ENCODE measurements at places on chromosomes 1 and 21. TPM values are rescaled to one million over a fixed set of nuclear protein-coding genes. Genes with fewer than 3 reads are reported as not detected.

DNA sequence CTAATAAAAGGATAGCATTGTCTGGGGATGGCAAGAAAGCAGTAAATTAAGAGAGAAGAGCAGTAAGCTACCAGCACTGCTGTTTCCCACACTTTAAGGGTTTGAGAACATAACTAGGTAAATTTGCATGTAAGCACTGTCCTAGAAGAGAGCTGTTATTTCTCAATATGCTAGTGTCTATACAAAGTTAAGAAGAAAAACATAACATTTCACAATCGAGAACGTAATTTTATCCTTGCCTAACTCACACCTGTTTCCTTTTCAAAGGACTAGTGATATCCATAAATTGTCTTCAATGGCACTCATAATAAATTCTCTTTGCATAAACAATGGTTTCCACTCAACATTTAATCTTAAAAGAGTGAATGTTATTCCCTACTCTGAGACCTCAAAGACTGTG lies 576.0 kb downstream of the PTBP2 start:
- no peaks in the 10 kb centered on the region for H3K36me3 ChIP-seq
- no peak overlapping the region for H3K4me3 ChIP-seq
- no peak overlapping the region for H3K27ac ChIP-seq
- no peak for DNase-seq
- H3K27me3 ChIP-seq, result no peaks in the 10 kb centered on the region

SYT2 gene
- 0.37 TPM for total RNA-seq

- no peaks in the 10 kb centered on the region for H3K27me3 ChIP-seq
- peaks cover 73% of the 10 kb centered on the region for H3K4me1 ChIP-seq
- no peak overlapping the region for H3K4me3 ChIP-seq
- H3K27ac ChIP-seq, result peak overlapping the region; percentile 96
- DNase-seq, result no peak
These were observed 79.8 kb upstream of the IPO9 start for GRCh38 chr1:201749059-201749690.

CD48 gene
- total RNA-seq, result not detected

EXO1 gene
- 32.2 TPM for total RNA-seq

TMPRSS2 gene
- 0.99 TPM for total RNA-seq

AMY1B gene
- total RNA-seq, result not detected

GRCh38 chr1:116558571-116558970 lies 12.3 kb downstream of the CD58 start:
- no peaks in the 10 kb centered on the region for H3K4me1 ChIP-seq
- no peak overlapping the region for H3K4me3 ChIP-seq
- DNase-seq, result no peak
- H3K36me3 ChIP-seq, result no peaks in the 10 kb centered on the region
- H3K27ac ChIP-seq, result no peak overlapping the region

GRCh38 chr1:113388621-113389358 lies 1.5 kb upstream of the MAGI3 start:
- peaks cover 8% of the 10 kb centered on the region for H3K4me1 ChIP-seq
- H3K4me3 ChIP-seq, result peak overlapping the region; percentile 97
- H3K36me3 ChIP-seq, result no peaks in the 10 kb centered on the region
- peaks cover 9% of the 10 kb centered on the region for H3K27me3 ChIP-seq
- H3K27ac ChIP-seq, result no peak overlapping the region

AGPAT3 gene
- 7.8 TPM for total RNA-seq

DNA sequence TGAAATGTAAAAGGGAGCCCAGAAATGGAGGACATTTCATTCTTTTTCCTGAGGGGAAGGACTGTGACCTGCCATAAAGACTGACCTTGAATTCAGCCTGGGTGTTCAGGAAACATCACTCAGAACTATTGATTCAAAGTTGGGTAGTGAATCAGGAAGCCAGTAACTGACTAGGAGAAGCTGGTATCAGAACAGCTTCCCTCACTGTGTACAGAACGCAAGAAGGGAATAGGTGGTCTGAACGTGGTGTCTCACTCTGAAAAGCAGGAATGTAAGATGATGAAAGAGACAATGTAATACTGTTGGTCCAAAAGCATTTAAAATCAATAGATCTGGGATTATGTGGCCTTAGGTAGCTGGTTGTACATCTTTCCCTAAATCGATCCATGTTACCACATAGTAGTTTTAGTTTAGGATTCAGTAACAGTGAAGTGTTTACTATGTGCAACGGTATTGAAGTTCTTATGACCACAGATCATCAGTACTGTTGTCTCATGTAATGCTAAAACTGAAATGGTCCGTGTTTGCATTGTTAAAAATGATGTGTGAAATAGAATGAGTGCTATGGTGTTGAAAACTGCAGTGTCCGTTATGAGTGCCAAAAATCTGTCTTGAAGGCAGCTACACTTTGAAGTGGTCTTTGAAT lies 2.9 kb downstream of the RGS2 start:
- peaks cover 40% of the 10 kb centered on the region for H3K27me3 ChIP-seq
- no peaks in the 10 kb centered on the region for H3K36me3 ChIP-seq
- no peak for DNase-seq
- H3K4me1 ChIP-seq, result peaks cover 13% of the 10 kb centered on the region
- H3K27ac ChIP-seq, result no peak overlapping the region
- H3K4me3 ChIP-seq, result no peak overlapping the region

GRCh38 chr1:167484726-167485502 lies 33.4 kb downstream of the CD247 start:
- peaks cover 43% of the 10 kb centered on the region for H3K4me1 ChIP-seq
- DNase-seq, result no peak
- no peaks in the 10 kb centered on the region for H3K27me3 ChIP-seq
- no peak overlapping the region for H3K27ac ChIP-seq
- H3K4me3 ChIP-seq, result no peak overlapping the region

GRCh38 chr1:243745356-243745755 lies 104.7 kb downstream of the AKT3 start:
- no peaks in the 10 kb centered on the region for H3K27me3 ChIP-seq
- DNase-seq, result no peak
- no peak overlapping the region for H3K4me3 ChIP-seq
- H3K27ac ChIP-seq, result no peak overlapping the region
- H3K4me1 ChIP-seq, result peaks cover 42% of the 10 kb centered on the region

LCE1F gene
- total RNA-seq, result not detected

- H3K27ac ChIP-seq, result no peak overlapping the region
- no peaks in the 10 kb centered on the region for H3K36me3 ChIP-seq
- DNase-seq, result no peak
These were observed 40.1 kb upstream of the PUM1 start for GRCh38 chr1:31105646-31106045.

- no peak overlapping the region for H3K27ac ChIP-seq
- H3K36me3 ChIP-seq, result no peaks in the 10 kb centered on the region
- DNase-seq, result no peak
- H3K4me1 ChIP-seq, result no peaks in the 10 kb centered on the region
- H3K27me3 ChIP-seq, result no peaks in the 10 kb centered on the region
These were observed 17.4 kb upstream of the IL19 start for GRCh38 chr1:206753141-206753540.

DNA sequence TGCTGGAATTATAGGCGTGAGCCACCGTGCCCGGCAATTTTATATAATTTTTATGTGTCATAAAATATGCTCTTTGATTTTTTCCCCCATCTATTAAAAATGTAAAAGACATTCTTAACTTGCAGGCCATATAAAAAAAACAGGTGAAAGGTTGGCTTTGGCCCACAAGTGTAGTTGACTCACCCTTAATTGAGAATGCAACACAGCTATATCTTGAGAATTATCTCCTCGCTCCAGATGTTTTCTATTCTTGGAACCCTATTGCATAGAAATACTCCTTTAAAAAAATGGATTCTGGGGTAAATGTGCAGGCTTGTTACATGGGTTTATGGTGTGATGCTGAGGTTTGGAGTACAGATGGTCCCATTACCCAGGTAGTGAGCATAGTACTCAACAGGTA lies 112.0 kb downstream of the ST3GAL3 start:
- H3K4me3 ChIP-seq, result no peak overlapping the region
- no peaks in the 10 kb centered on the region for H3K36me3 ChIP-seq
- no peak for DNase-seq
- H3K4me1 ChIP-seq, result no peaks in the 10 kb centered on the region
- no peak overlapping the region for H3K27ac ChIP-seq
- no peaks in the 10 kb centered on the region for H3K27me3 ChIP-seq

GRCh38 chr1:64887689-64888217 lies 78.6 kb downstream of the JAK1 start:
- no peak overlapping the region for H3K27ac ChIP-seq
- no peak for DNase-seq
- peaks cover 13% of the 10 kb centered on the region for H3K4me1 ChIP-seq
- no peaks in the 10 kb centered on the region for H3K36me3 ChIP-seq
- no peak overlapping the region for H3K4me3 ChIP-seq

DNA sequence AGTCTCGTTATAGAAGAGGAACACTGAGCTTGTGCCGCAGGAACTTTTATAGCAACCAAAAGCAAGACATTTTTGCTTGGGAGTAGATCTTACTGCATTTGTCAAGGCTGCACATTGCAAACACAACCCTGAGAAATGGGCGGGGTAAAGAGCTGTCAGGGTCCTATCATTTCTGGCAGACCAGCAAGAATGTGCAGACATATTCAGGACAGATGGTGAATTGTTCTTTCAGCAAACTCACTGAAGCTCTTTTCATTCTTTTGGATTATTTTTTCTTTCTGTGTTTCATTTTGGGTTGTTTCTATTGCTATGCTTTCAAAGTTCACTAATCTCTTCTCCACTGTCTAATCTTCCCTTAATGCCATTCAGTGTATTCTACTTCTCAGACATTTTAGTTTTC lies 5.1 kb upstream of the ACTN2 start:
- no peak overlapping the region for H3K27ac ChIP-seq
- H3K27me3 ChIP-seq, result peaks cover 12% of the 10 kb centered on the region
- H3K4me3 ChIP-seq, result no peak overlapping the region
- H3K36me3 ChIP-seq, result no peaks in the 10 kb centered on the region
- H3K4me1 ChIP-seq, result no peaks in the 10 kb centered on the region

TIE1 gene
- total RNA-seq, result 0.21 TPM

- no peak overlapping the region for H3K4me3 ChIP-seq
- H3K27me3 ChIP-seq, result no peaks in the 10 kb centered on the region
- H3K4me1 ChIP-seq, result no peaks in the 10 kb centered on the region
These were observed 257.2 kb downstream of the NPHP4 start for GRCh38 chr1:5734996-5735395.

BTBD8 gene
- 14.3 TPM for total RNA-seq

DNA sequence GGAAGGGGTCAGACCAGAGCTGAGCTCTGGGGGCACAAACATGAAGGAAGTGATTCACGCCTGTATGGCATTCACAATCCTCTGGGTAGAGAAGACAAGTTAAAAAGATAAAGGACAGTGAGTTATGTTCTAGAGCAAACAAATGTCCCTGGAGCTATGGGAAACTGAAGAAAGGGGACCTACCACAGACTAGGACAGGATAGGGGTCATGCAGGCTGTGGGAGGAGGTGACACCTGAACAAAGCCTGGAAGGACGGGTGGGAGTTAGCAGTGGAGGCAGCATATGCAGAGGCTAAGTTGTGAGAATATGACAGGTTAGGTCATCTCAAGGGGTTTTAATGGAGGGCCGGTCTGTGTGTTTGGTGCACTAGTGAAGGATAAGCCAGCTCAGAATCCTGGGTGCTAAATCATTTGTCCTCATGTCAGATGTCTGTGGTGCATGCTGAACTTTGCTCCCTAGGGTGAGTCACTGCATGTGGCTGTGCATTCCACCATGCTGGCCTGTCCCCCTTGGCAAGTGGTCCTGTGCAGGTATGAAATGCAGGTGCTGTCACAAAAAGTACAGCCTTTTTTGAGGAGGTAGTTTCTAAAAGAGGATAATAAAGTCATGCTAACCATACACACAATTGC lies 28.5 kb downstream of the TNN start:
- H3K4me1 ChIP-seq, result peaks cover 6% of the 10 kb centered on the region
- no peak for DNase-seq
- no peak overlapping the region for H3K27ac ChIP-seq
- H3K36me3 ChIP-seq, result no peaks in the 10 kb centered on the region
- no peak overlapping the region for H3K4me3 ChIP-seq

DNA sequence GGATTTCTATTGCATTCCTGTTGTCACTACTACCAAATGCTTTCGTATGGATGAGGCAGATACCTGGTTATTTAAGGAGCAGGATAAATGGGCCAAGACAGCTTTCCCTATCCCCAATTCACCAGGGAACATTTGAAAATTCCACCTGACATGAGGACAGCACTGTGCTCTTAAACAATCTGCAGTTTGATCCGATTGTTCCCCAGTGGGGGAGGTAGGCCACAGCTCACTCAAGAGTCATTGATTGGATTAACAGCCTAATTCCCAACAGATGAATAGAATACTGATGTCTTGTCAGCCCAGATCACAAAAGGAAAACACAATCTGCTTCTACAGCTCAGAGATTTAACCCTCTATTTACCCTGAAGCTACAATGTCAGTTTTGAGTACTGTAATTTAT lies 123.9 kb downstream of the LHX4 start:
- H3K36me3 ChIP-seq, result no peaks in the 10 kb centered on the region
- H3K27ac ChIP-seq, result no peak overlapping the region
- no peaks in the 10 kb centered on the region for H3K27me3 ChIP-seq
- H3K4me3 ChIP-seq, result peak overlapping the region; percentile 35

GRCh38 chr21:34737115-34737514 lies 68.3 kb downstream of the CLIC6 start:
- DNase-seq, result no peak
- no peak overlapping the region for H3K4me3 ChIP-seq
- H3K27me3 ChIP-seq, result no peaks in the 10 kb centered on the region
- H3K36me3 ChIP-seq, result no peaks in the 10 kb centered on the region
- H3K4me1 ChIP-seq, result no peaks in the 10 kb centered on the region

ADAMTS4 gene
- total RNA-seq, result 1.3 TPM

DNA sequence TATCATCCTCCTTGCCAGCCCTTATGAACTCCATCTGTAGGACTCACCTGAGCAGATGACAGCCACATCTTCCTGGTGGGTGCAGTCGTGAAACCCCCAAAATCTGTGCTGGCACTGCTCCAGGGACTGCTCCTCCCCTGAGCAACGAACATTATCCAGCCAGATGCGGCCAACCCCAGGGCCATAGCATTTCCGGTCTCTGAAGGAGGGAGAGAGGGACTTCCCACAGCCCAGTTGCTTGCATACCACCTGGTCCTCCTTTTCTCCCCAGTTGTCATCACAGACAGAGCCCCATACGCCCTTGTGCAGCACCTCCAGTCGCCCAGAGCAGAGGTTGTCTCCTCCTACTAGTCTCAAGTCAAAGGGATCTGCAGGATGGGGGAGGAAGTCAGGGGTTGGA lies 8.5 kb downstream of the CD5L start:
- H3K4me1 ChIP-seq, result no peaks in the 10 kb centered on the region
- H3K27me3 ChIP-seq, result no peaks in the 10 kb centered on the region
- no peak for DNase-seq
- no peak overlapping the region for H3K4me3 ChIP-seq

All from neural progenitor cell (in vitro differentiated cells).